ENCODE measurements at places on chromosomes 12 and 14.

GRCh38 chr14:72528059-72528862 lies 365.6 kb downstream of the DPF3 start:
- no peak for DNase-seq

- DNase-seq: peak; percentile 55
These were observed 54.2 kb downstream of the RPAP3 start for GRCh38 chr12:47651368-47652254.

- no peak for DNase-seq
These were observed 378.7 kb downstream of the PRKD1 start for GRCh38 chr14:29548948-29549370.

GRCh38 chr12:32198555-32198954 lies 91.9 kb downstream of the BICD1 start:
- no peak for DNase-seq

- DNase-seq: no peak
These were observed 35.2 kb upstream of the PTGR2 start for GRCh38 chr14:73816393-73816816.

DNA sequence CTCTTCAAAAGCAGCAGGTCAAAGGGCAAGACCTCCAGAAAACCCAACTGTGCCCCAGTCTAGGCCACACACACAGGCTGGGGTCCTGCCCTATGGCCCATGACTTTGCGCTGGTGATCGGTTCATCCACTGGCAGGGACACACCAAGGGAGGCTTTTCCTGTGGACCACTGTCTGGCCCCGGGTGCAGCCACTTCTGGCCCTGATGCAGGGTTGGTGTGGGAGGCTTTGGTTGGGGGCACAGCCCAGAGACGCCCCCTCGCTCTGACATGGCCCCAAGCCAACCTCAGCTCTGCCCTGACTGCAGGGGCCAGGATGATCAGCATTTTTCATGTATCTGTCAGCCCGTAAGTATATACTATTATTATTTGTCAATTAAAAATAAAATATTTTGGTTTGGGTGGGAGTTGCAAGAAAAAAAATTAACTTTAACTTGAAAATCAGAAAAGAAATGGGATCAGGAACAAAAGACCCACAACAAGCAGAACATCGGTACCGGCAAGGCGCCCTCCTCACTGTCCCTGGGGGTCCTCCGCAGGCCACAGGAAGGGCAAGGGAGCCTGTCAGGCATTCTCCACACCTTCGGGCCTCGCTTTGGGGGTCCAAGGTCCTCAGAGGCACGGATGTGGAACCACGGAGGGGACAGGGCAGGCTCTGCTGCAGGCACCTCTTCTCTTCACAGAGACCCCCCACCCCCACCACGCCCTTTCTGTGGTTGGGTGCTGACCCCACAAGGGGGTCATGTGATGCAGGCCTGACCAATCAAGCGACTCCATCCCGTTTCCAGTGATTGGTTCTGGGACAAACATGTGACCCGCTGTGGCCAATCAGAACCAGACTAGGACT lies 181.5 kb upstream of the SFSWAP start:
- no peak for DNase-seq

DNA sequence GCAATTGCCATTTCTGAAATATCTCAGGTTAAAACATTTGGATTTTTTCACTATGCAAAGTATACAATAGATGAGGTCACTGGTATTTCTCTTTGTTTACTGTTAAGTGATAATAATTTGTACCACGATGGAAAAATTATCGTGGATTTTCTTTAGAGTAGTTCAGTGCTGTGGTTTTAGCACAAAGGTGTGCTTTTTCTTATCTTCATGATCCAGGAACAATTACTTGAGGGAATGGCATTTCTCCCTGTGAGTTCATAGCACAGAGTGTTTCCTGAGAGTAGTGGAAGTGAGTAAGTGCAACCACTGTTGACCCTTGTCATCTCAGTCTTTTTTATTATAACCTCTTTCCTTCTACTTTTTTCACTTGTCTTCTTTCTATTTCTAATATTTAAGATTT lies 86.8 kb downstream of the FGD4 start:
- no peak for DNase-seq

DNA sequence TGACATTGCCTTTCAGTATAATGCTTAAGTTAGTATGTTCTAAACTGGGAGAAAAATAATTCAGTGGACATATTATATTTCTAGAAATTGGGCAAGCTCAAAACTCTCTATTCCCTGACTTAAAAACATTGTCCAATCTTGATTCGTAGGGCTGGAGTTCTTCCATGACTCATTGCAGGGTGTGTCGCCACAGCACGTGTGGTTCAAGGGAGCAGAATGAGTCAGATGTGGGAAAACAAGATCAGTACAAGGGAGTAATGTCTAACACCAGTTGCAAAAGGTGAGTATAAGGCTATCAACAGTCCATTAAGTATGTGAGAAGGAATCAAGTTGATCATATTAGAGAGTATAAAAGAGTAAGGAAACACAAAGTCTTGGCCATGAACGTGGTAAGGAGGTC lies 887.0 kb downstream of the TMTC2 start:
- DNase-seq: no peak

- no peak for DNase-seq
These were observed 60.5 kb upstream of the KIF21A start for GRCh38 chr12:39503439-39503838.

- DNase-seq: no peak
These were observed 76.4 kb downstream of the SUSD6 start for GRCh38 chr14:69687606-69688298.

- no peak for DNase-seq
These were observed 701 bp downstream of the SPRING1 start for GRCh38 chr12:116736962-116737773.

DNA sequence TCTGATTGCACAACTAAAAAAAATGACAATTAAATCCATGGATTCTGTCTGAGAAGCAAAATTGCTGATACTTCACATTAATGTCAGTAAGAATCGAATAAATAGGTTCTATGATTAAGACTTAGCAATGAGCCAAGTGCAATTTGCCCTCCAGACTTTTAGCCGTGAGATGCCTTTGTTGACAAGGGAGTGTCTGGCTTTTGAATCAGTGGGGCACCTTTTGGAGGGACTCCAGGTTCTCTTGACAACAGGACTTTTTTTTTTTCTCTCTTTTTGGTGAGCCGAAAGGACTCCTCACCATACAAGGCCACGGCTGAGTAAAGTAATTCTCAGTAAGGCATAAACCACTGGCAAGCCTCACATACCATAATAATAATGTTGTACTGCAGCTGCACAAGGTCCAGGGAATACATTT lies 4.7 kb upstream of the MDM1 start:
- DNase-seq: no peak

GRCh38 chr14:76771437-76771980 lies 10.2 kb downstream of the VASH1 start:
- DNase-seq: no peak

- no peak for DNase-seq
These were observed 165.4 kb downstream of the PHETA1 start for GRCh38 chr12:111203446-111203845.

DNA sequence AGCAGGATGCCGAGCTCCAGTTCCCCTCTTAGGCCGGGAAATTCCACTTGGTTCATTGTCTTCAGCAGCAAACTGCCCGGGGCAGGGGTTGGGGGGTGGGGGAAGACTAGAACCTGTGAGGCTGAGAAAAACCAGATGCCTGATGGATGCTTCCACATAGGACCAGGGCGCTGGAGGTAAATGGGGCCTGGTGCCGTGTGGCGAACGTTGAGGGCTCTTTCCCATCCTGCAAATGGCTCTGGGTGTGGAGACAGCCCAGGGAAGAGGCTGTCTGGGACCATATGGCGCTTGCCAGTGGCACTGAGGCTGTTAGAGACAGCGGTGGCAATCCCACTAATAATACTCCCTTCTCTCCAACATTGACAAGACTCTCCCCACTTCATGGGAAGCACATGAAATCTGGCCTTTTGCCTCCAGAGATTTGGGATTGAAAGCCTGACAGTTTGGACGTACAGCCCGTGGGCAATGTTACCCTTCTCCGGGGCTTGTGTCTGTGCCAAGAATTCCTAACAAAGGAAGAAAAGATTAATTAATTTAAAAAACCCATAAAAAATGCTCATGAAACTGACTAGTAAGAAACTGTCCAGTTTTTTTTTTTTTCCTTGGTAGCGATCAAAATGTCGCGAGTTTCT lies 44.5 kb downstream of the MAP1LC3B2 start:
- no peak for DNase-seq

DNA sequence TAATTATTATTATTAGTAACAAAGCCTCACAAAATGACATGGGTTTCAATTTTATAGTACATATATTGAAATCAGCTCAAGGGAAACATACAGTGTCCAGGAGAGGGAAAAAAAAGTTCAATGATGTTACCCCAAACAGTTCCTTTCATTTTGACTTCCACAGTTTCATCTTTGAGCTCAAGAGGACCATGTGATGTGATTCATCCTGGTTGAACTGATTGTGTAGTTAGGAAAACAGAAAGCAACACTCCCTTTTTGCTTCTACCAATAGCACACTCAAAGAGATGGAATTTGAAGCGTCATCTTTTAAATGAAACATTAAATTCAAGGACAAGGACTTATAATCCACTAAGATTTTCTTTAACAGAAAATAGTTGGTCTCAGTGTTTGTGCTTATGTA lies 461.0 kb downstream of the FOXG1 start:
- DNase-seq: no peak

- no peak for DNase-seq
These were observed 217.6 kb downstream of the TMTC2 start for GRCh38 chr12:82904219-82904790.

DNA sequence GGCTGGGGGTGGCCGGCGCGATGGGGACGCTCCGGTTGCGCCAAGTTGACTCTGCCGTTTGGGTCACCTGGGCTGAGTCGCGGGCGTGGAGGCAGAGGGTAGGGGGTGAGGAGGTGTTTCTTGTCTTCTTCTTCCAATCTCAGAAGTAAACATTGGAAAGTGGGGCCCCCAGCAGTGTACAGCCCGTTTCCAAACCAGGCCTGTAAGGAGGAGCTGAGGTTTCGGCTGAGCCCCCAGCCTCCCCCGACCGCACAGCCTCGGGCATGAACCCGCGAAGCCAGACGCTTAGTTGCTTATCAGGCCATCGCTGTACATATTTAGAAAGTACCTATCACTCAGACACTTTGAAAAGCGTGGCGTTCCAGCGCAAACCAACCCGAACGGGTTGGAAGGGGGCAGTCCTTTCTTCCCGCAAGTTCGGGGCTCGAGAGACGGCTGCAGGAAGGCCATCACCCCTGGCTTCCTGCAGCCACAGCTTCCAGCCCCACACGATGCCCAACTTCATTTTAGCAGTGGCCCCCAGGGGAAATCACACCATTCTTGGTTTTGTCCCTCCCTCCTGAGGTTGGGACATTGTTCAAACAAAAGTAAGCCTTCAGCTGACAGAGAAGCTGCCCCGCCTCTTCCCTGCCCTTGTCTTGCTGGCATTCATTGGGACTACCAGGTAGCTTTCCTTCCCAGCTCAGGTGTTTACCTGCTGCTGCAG lies 164.1 kb downstream of the ZFP36L1 start:
- no peak for DNase-seq

DNA sequence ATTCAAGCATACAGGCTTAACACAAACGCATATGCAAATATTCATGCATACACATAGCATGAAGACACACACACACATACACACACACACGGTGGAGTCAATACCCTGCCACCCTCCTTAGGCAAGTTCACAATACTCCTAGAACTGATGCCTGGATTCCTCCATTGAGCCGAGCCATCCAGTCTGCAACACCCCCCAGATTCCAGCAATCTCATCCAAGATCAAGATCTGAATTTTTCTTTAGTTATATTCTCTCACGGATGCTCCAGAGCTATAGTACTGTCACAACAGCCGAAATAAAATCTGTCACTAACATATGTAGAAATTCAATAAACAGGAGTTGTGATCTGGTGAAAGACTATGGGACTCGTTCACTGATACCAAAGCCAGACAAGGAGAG lies 110.8 kb downstream of the NUAK1 start:
- no peak for DNase-seq

GRCh38 chr14:28783664-28784063 lies 17.1 kb downstream of the FOXG1 start:
- DNase-seq: no peak

GRCh38 chr14:50794068-50794645 lies 36.8 kb downstream of the NIN start:
- no peak for DNase-seq

GRCh38 chr12:632102-632696 lies 31.0 kb downstream of the NINJ2 start:
- no peak for DNase-seq

DNA sequence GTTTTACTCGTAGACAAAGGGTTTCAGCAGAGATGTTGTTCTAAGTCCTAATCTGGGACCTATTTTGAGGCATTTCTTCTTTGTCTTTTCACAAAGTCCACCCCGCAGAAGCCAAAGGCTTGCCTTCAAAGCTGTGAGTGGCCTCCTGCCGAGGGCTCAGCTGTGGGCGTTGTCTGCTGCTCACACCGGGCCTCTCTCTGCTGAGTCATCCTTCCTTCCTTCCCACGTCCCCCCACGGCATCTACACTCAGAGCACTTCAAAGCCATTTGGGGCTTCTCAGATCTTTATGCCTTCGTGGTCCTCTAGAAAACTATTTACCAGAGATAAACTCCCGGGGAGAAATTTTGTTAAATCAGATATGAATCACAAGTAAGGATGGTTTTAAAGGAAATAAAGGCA lies 115.9 kb upstream of the TMPO start:
- no peak for DNase-seq
